ENCODE measurements at places on chromosomes 2 and 18. TPM values are rescaled to one million over a fixed set of nuclear protein-coding genes. Genes with fewer than 3 reads are reported as not detected.

Gene SDC1
- polyA plus RNA-seq, result 14.9 TPM

Gene PSMA8
- not detected for polyA plus RNA-seq

Gene MATN3
- polyA plus RNA-seq, result 0.60 TPM

Gene C2orf81
- 3.3 TPM for polyA plus RNA-seq

Gene KCNK3
- polyA plus RNA-seq, result 14.0 TPM

Gene IL1R2
- polyA plus RNA-seq, result not detected
